ENCODE measurements at places on chromosomes 5 and 9. TPM values are rescaled to one million over a fixed set of nuclear protein-coding genes. Genes with fewer than 3 reads are reported as not detected.

- DNase-seq: no peak
Measured at GRCh38 chr9:133786907-133787753, 49.0 kb upstream of the SARDH start.

DNA sequence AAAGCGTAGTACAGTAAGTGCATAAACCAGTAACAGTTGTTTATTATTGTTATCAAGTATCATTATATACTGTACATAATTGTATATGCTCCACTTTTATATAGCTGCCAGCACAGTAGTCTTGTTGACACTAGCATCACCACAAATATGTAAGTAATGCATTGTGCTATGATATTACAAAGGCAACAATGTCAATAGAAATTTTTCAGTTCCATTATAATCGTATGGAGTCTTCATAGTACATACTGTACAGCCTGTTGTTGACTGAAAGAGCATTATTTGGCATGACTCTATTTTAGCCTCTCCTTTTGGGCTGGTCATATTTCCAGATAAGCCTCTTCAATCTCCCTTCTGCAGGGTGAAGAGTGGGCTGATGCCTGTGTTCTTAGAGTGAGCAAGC lies 40.4 kb downstream of the CFAP95 start:
- no peak for DNase-seq

DNA sequence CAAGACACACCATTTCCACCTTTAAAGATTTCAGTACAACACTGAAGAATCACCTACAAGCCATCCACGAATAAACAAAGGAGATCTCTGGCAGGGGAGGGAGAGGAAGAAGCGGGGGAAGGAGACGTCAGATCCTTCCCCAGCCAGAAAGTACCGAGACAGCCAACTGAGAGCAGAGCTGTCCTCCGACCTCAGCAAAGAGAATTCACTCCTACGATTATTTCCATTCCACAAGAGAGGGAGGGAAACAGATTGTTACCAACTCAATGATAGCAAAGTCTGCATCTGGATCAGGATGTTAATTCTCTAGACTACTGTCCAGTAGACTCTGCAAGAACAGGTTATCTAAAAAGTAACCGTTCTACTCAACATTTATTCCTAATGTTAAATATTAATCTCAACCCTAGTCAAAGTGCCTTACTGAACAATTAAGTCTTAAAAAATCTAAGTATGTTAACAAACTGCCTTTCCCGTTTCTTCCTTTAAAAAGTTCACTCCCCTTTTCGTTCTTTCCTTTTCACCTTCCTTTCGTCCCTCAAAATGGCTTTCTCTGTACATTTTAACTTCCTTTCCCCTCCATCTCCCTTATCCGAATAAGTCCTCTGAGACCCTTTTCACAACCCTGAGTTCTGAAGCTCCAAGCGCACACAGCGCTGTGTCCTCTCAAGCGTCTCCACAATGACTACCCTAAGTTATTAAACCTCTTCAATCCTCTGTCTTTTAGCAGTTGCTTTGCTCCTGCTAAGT lies 1.4 kb downstream of the CHD1 start:
- DNase-seq: peak; percentile 60

DNA sequence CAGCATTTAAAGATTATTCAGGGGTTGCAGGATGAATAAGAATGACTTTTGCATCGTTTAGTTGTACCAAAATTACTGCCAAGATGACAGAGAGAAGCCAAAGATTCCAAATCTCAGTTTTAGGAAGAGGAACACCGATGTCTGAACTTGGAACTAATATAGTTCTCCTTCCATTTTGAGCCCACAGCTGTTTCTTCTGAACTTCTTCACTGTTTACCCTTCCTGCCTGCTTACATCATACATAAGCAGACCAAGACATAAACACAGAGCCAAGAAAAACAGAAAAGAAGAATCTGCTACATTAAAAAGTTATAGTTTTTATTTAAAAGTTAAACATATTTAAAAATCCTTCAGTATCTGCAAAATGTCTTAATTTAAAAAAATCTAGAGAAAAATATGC lies 146.9 kb upstream of the RAPGEF1 start:
- DNase-seq: no peak

DNA sequence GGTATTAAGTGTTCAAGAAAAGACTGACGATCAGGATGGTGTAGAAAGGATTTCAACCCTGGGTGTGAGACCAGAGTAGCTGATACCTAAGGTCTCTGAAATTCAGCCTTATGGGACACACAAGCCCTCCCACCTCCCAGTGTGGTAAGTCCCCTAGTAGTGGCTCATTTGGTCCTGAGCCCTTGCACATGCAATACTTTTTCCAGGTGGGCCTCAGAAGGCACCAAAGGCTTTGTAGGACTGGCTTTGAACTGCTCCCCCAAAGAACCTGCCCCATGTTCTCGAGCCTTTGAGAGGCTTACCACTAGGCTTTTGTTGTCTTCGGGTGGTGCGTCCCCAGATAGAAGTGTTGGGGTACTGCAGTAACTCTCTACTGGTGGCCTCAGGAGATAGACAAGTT lies 803 bp downstream of the GARIN3 start:
- DNase-seq: no peak

- no peak for DNase-seq
Measured at GRCh38 chr5:1324301-1324700, 20.6 kb downstream of the CLPTM1L start.

Gene LMX1B
- total RNA-seq: not detected

GRCh38 chr9:79116709-79117108 lies 455.1 kb upstream of the TLE4 start:
- DNase-seq: no peak

DNA sequence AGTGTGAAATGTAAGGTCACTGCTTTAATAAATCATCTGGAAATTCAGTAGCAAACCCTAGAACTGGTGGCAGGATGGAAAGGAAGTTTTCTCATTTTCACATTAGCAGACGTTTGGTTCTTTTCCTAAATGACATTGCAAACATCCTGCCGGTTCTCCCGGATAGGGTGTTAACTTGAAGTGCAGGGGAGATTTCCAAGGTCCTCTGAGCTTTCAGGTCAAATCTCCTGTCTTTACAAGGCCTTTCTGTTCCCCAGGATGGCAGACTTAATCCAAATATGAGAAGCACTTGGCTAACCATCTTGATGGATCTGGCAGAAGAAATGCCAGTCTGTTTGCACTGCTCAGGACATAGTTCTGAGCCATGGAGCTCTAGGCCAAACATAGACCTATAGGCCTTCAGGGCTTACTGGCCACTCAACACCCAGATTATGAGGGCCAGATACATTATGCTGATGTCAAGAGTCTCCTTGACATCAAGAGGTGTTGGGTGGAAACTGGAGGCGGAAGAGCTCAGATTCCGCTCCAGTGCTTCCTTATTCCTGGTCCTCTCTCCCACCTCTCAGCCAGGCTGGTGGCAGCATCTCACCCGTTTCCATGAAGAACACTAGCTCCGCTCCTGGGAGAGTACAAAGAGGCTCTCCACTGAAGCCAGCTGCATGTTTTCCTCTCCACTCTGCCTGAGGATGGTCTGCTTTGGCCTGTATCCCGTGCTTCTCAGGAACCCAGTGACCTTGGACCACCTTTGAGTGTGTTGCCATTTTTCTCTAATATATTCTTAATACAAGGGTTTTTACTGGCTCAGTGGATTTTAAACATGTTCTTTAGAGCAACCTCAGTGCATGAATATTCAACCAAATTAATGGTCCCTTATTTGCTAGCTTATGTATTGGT lies 61.0 kb downstream of the RALGPS1 start:
- no peak for DNase-seq

- no peak for DNase-seq
Measured at GRCh38 chr5:14006823-14007520, 62.5 kb upstream of the DNAH5 start.

Gene GDA
- not detected for total RNA-seq

- no peak for DNase-seq
Measured at GRCh38 chr5:135971701-135972100, 16.9 kb upstream of the LECT2 start.

DNA sequence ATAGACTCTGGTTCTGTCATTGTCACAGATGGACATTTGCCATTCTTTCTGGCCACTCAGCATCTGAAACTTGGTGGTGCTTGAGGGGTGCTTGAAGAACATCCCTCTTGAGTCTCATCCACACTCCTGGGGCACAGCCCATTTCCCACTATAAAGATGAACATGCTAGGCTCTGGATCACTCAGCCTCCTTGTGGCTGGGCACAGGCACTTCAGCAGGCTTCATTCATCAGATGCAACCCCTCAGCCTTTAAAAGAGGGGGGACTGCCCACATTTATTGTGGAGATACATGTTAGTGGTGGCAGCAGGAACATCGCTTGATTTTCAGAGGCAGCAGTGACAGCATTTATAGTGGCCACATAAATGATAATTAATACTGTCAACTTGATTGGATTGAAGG lies 124.7 kb upstream of the NIPBL start:
- no peak for DNase-seq

Gene LYSMD3
- total RNA-seq: 17.1 TPM

Gene ENHO
- total RNA-seq: 0.23 TPM

DNA sequence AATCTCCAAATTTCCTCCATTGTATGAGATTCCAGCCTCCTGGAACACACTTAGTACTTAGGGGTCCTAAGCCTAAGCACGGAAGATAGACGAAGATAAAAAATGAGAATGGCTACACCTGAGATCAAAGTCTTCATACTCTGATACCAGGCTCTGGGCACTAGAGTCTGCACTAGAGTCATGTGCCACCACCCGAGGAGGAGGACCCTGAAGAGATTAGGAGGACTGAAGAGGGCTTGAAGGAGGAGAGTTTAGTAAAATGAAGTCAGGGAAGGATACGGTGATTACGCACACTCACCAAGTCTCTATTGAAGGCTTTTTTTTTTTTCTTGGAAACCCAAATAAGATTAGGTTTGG lies 573 bp upstream of the SPATA24 start:
- no peak for DNase-seq

DNA sequence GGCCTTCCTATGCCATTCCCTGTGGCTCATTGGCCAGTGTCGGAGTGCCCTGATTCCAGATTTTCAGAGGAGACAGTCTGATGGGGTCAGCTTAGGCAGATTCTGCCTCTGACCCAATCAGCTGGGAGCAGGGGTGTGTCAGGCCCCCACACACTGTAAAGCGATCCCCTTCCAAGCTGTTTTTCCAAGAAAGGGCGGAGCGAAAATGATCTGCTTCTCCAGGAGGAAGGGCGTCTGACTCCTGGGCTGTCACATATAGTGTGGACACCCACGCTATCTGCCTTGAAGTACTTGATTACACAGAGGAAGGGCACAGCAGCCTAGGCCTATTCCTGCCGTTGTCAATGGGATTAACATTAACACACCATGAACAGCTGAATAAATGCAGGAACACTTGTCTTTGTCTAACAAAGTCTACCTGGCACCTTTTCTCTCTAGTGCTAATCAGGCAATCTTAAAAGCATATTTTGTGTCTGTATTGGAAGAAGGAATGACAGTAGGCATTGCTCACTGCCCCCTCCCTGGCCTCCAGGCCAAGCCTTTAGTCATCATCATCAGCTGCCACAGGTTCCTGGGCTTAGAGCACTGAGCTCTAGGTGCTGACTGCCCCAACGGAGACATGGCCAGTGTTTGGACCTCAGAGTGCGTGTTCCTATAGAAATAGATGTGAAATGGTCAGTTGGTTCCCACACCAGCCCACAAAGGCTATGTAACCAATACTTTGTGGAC lies 218.7 kb downstream of the MELK start:
- no peak for DNase-seq

DNA sequence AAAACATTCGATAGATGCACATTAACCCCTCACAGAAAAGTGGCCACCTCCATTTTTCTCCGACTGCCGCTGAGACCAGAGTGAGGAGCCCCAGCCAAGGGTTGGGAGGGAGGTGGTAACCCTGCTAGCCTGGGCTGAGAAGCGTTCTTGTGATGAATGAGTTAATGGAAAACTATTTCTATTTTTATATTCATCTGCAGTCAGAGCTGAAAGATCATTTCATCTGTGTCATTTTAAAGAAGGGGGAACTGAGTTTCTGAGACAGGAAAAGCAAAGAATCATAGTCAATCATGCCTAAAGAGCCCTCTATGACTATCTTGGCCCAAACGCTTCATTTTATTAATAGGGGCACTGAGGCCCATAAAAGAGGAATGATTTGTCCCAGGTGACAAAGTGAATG lies 229.5 kb downstream of the PAPPA start:
- DNase-seq: no peak

Gene DDX4
- 1.0 TPM for total RNA-seq

DNA sequence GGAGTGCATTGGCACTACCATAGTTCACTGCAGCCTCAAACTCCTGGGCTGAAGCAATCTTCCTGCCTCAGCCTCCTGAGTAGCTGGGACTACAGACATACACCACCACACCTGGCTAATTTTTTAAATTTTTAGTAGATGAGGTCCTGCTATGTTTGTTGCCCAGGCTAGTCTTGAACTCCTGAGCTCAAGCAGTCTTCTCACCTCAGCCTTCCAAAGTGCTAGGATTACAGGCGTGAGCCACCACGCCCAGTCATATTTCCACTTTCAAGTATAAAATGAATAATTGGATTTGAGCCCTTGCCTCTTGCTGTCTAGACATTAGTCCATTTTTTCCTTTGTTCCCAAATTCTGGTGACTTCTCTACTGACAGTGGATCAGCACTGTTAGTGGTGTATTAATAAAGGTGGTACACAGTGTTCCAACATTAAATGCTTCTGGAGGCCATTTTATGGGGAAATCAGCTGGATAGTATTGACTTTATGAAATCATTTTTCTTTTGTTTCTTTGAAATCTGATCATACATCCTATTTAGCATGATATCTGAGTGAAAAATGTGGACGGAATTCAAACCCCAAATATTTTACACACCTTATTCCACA lies 15.9 kb downstream of the ATP6V0E1 start:
- no peak for DNase-seq

Gene HBEGF
- 9.6 TPM for total RNA-seq

Gene SHROOM1
- 1.1 TPM for total RNA-seq

Gene GARIN3
- 0.39 TPM for total RNA-seq

Gene BHMT2
- not detected for total RNA-seq

Gene NEURL1B
- 0.29 TPM for total RNA-seq

Gene C9orf50
- total RNA-seq: 0.31 TPM

DNA sequence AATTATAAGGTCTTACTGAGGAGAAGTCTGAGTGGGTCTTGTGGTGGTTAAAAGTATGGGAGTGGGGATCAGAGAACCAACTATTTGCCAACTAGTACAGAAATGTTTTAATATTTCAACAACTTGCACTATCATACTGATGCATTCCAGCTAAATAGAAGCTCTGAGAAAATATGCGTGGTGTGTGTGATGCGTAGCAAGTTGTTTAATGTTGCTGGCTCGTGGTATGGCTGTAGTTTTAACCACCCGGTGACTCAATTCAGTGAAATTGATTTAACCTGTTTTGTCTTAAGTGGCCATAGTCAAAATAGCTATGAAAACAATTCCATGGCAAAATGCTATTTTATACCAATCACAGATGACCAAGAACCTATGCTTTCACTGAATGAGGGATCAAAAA lies 176.5 kb upstream of the SLC24A2 start:
- no peak for DNase-seq

GRCh38 chr5:140833993-140834392 lies at the start of gene PCDHA7:
Gene PCDHA7 (plus strand): TSS chr5:140834269. CDS start chr5:140834384, 115 bp downstream.
- no peak for DNase-seq
